ENCODE measurements at places on chromosomes 6 and 20.

- DNase-seq, result peak; percentile 86
Observed at GRCh38 chr20:19934792-19935491, 82.2 kb upstream of the NAA20 start.

DNA sequence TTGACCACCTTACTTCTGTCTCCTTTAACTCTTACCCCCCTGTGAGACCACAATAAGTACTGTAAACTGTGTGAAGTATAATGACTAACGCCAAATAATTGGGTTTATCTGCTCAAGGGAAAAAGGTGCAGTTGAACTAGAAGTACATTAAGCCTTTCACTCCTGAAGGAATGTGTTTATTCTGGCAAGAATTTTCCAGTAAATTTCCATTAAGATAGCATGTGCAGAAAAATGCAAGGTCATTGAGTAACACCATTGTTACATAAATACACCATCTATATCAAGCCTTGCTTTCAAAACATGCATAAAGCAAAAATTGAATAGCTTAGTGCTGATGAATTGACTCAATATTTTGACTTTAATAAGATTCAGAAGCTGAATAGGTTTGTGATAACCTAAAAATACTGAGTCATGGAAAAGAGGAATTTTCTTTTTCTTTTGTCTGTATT is 65.4 kb downstream of the ARHGAP18 start:
- peak; percentile 48 for DNase-seq

DNA sequence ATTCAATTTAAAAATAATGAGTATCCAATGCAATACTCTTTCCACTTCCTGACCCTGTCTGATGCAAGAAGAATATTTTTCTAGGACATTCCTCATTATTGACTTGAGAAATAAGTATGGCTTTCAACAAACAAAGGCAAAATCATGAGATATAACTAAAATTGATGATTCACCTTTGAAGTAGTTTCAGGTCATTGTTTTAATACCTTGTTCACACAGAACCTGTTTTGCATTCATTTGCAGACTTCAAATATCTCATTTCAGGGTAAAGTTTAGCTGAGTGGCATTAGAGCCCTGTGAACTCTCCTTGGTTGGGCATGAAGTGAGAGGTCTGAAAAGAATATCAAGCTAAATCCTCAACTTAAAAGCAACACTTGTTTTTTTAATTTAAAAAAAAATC is 309.2 kb downstream of the NRN1 start:
- no peak for DNase-seq

GRCh38 chr6:4324746-4325145 is 189.4 kb upstream of the ECI2 start:
- DNase-seq, result no peak

GRCh38 chr6:170416303-170416702 is 109.7 kb downstream of the FAM120B start:
- DNase-seq, result no peak

DNA sequence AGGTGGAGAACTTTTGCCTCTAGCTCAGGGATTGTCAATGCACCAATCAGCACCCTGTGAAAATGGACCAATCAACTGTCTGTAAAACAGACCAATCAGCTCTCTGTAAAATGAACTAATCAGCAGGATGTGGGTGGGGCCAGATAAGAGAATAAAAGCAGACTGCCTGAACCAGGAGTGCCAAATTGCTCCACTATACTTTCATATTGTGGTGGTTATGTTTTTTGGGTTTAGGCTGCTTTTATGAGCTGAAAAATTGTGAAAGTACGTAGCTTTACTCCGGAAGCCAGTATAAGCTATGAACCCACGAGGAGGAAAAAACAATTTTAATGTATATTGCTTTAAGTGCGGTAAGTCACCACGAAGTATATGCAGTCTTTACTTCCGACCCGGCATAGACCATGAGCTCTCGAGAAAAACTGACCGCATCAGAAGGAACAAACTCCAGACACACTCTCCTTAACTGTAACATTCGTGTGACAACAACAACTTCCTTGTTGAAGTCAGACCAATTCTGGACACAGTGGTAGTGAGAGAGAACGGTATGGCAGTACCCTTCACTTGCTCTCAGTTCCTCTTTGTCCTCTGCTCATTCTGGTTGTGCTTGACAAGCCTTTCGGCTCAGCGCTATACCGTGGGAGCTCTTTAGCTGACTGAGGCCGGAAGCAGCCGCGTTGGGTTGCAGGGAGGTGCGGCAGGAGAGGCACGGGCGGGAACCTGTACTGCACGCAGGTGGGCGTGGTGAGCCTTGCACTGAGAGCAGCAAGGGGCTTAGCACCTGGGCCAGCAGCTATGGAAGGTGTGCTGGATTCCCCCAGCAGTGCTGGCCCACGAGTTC is 81.9 kb upstream of the E2F3 start:
- peak; percentile 62 for DNase-seq

- no peak for DNase-seq
Observed at GRCh38 chr6:133645966-133646740, 242.8 kb upstream of the TCF21 start.

GRCh38 chr6:118606268-118606667 is 45.1 kb downstream of the CEP85L start:
- no peak for DNase-seq

DNA sequence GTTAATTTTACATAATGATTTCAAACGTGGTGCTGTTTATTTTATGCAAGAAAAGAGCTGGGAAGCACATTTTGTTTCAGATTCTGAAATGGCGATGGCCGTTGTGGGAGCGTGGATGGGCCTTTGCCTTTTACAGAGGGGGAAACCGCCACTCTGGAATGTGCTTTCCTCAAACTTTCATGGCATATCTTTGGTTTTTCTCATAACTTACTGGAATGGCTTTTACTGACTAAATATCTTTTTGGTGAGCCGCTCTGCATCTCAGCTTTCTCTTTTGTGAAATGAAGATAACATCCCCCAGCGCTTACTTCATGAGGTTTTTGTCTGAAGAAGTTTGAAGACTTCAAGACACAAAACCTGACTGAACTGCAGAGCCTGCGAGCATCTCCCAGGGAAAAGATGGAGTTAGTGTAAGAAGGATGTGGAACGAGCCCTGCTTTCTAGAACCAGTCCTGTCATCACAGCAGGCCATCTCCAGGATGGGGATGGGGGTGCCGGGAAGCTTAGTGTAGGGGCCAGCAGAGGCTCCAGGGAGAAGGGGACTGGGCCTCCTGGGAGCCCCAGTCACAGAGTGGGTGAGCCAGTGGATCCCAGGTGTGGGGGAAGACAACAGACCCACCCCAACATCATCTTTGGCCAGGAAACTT is 61.8 kb upstream of the TIAM2 start:
- no peak for DNase-seq

DNA sequence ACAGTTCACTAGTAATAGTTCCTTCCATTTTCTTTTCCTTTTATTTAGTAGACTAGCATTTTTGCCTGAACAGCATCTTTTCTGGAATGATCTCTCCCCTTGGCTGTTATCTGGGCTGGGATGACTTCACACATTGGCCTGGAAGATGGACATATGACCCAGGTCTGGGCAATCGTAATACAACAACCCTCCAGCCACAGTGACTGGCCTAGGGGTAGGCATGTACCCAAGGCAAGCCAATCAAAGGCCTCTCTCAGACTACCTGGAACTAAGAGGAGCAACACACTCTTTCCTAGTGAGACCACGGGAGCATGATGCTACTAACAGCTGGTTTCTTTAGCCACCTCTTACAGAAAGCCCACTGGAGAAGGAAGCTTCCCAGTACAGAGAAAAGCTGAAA is 252.2 kb downstream of the GMPR start:
- DNase-seq, result no peak

- DNase-seq, result no peak
Observed at GRCh38 chr6:142679907-142680700, 264.9 kb downstream of the HIVEP2 start.

DNA sequence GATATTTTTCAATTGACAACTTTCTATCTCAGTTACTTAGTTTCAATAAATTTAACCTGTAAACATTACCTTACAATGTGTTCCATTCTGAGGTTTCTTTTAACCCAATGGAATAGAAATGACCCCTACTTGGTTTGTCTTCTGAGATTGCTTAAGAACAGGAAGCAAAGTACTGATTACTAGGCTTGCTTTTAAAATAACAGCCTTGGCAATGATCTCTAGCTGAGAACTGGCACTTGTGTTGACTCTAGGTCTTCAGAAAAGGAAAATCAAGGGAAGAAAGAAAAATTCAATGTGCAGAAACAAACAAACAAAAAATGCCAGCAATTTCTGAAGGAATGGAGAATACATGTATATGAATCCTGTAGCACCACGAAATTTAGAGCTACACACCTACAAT is 66.1 kb downstream of the SYNE1 start:
- DNase-seq, result no peak

DNA sequence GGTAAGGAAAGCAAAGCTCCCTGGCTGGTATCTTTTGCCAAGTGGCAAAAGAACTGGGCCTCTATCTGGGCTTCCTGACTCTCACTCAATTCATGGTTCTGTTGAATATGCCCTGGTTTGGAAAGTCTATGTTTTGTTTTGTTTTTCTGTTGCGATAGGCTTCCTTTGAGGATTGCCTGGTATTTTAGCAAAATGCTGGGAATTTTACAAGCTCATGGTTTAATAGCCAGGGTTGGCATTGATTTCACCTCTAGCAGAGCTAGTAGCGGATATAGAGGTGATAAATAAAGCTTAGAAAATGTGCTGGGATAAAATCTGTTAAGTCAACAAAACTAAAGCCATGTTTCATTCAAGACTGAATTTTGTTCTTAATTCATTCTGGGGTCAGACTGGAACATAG is 109.9 kb downstream of the RNF144B start:
- DNase-seq, result no peak

DNA sequence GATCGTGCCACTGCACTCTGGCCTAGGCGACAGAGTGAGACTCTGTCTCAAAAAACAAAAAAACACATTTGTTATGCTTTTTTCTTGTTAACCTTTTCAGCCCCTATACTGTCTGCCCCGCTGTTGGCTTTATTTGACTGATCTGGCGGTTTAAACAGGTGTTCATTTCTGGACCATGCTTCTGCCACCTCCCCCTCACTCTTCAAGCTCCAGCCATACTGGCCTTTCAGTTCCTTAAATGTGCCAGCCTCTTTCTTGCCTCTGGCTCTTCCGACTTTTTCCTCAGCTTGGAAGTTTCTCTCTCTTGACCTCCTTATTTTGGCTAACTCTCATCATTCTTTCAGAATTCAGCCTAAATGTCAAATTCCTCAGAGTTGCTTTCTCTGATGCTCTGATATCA is 35.2 kb upstream of the TXLNB start:
- DNase-seq, result no peak

DNA sequence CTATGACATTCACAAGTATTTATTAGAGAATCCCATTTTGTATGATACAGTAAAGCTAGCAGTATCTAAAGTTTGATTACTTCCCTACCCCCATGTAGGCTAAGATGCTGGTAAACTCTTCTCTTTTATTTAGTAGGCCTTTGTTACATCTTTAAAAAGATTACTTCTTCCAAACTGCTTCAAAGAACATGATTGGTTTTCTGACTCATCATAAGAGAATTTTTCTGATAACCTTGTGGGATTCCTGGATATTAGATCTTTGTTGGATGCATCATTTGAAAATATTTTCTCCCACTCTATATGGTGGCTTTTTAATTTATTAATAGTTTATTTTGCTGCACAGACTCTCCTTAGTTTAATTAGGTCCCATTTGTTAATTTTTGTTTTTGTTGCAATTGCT is 898.3 kb upstream of the ADGRB3 start:
- no peak for DNase-seq

- DNase-seq, result no peak
Observed at GRCh38 chr6:153099636-153100035, 31.4 kb downstream of the RGS17 start.

- DNase-seq, result no peak
Observed at GRCh38 chr6:154242617-154243357, 113.8 kb downstream of the IPCEF1 start.

GRCh38 chr6:151399679-151400078 is 8.3 kb upstream of the ZBTB2 start:
- DNase-seq, result no peak

DNA sequence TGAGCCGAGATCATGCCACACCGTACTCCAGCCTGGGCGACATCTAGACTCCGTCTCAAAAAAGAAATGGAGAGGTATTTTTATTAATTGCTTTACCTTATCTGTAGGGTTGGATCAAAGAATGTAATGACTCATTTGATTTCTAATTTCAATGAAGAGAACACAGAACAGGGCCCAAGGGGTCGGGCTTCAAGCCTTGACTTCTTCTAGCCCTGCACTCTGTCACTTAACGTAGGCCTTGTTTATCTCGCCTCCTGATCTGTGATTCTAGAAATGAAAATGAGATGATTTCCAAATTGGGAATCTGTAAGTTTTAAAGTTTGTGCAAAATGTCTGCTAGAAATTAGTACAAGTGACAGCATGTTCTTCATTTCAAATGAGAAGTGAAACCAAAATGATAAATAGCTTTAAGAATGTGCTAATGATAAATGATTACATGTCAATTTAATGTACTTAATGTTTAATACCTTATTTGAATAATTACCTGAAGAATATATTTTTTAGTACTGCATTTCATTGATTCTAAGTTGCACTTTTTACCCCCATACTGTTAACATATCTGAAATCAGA is 180.5 kb downstream of the SLC16A10 start:
- DNase-seq, result no peak

DNA sequence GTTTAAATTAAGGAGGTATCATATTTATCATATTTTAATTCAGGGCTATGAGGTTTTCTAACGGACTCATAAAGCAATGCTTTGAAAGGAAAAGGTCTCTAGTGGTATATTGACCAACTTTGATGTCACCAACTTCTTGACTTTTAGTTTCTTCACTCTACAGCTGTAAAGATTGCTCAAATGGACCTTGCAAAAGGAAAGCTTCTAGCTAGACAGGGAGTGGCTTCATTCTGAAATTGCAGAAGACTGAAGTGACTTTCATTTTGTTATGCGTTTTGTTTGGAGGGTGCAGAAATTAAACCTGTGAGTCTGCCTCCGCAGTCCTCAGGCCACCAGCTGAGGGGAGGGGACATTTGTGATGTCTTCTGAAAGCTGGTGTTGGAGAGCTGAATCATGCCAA is 95.7 kb downstream of the SLC24A3 start:
- no peak for DNase-seq

- no peak for DNase-seq
Observed at GRCh38 chr6:87016772-87017171, 78.1 kb downstream of the CGA start.

DNA sequence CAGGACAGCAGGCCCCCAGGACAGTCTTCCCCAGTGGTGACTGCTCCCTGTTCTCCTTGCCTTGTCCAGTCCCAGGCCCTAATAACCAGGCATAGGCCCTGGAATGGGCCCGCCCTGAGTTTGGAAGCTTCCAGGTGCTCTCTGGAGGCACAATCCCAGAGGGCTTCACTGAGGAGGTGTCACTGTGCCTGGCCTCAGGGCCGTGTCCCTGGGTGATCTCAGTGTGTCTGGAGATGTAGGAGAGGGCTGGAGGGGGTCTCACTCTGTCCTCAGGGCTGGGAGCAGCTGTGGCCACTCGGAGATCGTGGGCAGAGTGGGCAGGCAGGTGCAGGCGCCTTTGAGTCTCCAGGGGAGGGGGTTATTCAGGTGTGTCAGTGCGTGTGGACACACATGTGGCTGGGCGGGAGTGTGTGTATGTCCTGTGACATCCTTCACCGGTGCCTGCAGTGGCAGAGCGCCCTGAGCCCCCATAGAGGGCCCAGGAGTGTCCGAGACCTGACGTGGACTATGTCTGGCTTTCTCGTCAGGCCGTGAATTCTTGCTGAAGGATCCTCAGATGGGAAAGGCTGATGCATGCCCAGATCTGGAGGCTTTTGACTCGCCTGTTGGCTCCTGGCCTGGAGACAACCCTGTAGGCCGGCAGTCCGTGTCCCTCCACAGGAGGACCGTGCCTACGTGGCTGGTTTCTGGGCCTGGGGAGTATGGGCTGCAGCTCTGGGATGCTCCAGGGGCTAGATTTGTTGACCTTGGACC is 5.5 kb upstream of the NPBWR2 start:
- no peak for DNase-seq

- DNase-seq, result no peak
Observed at GRCh38 chr6:109434456-109434855, 6.0 kb downstream of the PPIL6 start.
